ENCODE measurements at places on chromosomes 16 and 17. TPM values are rescaled to one million over a fixed set of nuclear protein-coding genes. Genes with fewer than 3 reads are reported as not detected.

Gene HOXB13
- total RNA-seq, result not detected

Gene SPN
- 2.9 TPM for total RNA-seq

Gene ACSM2B
- total RNA-seq, result not detected

Gene ZP2
- total RNA-seq, result not detected

Gene FBXW10B
- 4.4 TPM for total RNA-seq

Gene KRTAP4-3
- total RNA-seq, result not detected

Gene LPO
- not detected for total RNA-seq

Gene GCGR
- total RNA-seq, result 0.26 TPM

Gene ACSM5
- 21.2 TPM for total RNA-seq

Gene KRTAP4-8
- not detected for total RNA-seq

Data from mesenteric fat pad (tissue), 1 donor.